Skeletal muscle tissue (tissue), 5 donors: ENCODE measurements at places on chromosomes 5 and 9. TPM values are rescaled to one million over a fixed set of nuclear protein-coding genes. Genes with fewer than 3 reads are reported as not detected.

Gene RORB
- total RNA-seq, result under 0.01 TPM

Gene FCN2
- total RNA-seq, result 1.0 TPM

Gene PPP3R2
- not detected for total RNA-seq

Gene PELO
- 18.8 TPM for total RNA-seq

Gene OR4F3
- total RNA-seq, result not detected

Gene CORO2A
- total RNA-seq, result under 0.01 TPM

Gene GNA14
- total RNA-seq, result 3.7 TPM

Gene KIF4B
- under 0.01 TPM for total RNA-seq

Gene INSL4
- not detected for total RNA-seq

Gene TEK
- total RNA-seq, result 23.0 TPM
